Stimulated activated memory B cell treated with anti-CD40 and anti-IgM and Interleukin-4, amounts not matched to agents 10 μg/mL and 1 μg/mL and 100 μg/mL, for 72 hours (primary cell): ENCODE measurements at places on chromosomes 16 and 17.

GRCh38 chr17:81285179-81285878 lies 9.8 kb downstream of the SLC38A10 start:
- ATAC-seq = peak; percentile 76

- no peak for ATAC-seq
Observed at GRCh38 chr16:8489580-8489979, 100.7 kb downstream of the TMEM114 start.

- ATAC-seq = no peak
Observed at GRCh38 chr16:71353736-71354135, 4.8 kb upstream of the CALB2 start.

DNA sequence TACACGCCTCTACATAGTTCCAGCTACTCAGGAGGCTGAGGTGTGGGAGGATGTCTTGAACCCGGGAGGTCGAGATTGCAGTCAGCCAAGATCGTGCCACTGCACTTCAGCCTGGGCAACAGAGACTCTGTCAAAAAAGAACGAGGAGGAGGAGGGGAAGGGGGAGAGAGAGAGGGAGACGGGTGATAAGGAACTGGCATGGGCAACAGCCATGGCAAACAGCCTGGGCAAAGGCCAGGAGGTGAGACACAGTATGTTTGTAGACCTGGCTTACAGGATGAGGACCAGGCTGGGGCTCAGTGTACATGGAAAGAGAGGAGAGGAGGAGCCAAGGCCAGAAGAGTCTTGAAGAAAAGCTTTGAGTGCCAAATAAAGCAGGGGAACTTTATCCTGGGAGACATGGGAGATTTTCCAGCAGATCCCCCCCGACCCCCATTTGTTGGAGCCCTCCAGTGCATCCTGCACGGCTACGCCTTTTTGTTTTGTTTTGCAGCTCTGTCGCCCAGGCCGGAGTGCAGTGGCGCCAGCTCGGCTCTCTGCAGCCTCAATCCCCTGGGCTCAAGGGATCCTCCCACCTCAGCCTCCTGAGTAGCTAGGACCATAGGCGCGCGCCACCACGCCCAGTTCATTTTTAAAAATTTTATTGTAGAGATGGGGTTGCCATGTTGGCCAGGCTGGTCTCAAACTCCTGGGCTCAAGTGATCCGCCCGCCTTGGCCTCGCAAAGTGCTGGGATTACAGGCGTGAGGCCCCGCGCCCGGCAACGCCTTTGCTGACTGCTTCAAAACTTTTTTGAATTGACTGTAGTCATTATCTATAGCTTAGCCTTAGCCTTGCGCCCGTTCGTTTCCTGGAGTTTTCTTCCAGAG lies 1.3 kb upstream of the ALKBH5 start:
- no peak for ATAC-seq

DNA sequence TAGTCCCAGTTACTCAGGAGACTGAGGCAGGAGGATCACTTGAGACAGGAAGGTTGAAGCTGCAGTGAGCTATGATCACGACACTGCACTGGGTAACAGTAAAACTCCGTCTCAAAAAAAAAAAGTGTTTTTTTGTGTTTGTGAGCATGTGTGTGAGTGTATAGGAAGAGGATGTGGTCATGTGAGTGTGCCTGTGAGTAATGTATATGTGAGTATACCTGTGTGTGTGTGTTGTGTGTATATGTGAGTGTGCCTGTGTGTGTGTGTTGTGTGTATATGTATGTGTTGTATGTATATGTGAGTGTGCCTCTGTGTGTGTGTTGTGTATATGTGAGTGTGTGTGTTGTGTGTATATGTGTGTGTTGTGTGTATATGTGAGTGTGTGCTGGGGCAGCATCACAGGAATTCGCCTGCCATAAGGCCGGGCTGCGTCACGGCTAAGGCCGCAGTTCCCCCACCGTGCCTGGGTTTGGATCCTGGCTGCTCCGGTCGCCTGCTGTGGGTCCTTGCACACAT lies 21.4 kb upstream of the NPTX1 start:
- ATAC-seq = no peak

DNA sequence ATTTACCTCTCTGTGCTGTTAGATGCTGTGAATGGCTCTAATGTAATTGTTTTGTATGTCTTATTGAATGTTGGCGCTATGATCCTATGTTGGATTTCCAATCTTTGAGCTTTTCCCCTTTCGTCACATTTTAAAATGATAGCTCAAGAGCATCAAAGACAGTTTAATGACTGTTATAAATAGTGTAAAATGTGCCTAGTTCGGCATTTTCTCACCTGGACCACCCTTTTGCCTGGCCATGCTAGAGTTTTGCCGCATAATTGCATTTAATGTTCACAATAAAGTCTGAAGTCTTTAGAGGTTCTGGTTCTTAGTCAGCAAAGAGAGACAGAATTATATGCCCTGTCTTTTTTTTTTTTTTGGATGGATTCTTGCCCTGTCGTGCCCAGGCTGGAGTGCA lies 155.2 kb downstream of the SNX29 start:
- ATAC-seq = no peak

DNA sequence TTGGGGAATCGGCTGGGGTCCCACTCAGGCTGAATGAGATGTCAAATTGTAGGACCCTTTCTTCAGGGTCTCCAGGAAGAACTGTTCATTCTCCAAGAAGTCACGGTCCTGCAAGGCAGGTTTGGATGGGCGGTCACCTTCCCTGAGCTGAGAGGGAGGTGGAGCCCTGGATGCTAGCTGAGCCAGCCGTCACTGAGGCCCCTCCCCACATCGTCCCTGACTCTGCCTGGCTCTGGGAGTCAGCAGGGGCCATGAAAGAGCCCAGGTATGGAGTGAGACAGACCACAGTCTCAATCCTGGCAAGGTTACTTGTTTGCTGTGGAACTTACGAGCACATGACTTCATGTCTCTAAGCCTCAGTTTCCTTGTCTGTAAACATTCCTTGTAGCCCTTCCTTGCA lies 6.0 kb upstream of the MRPL38 start:
- no peak for ATAC-seq

DNA sequence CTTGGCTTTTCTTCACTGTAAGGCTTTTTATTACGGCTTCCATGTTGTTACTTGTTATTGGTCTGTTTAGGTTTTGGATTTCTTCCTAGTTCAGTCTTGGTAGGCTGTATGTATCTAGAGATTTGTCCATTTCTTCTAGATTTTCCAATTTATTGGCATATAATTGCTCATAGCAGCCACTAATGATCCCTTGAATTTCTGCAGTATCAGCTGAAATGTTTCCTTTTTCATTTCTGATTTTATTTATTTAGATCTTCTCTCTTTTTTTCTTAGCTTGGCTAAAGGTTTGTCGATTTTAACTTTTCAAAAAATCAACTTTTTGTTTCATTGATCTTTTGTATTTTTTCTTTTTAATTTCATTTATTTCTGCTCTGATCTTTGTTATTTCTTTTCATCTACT lies 18.5 kb downstream of the NLRP1 start:
- ATAC-seq = no peak

DNA sequence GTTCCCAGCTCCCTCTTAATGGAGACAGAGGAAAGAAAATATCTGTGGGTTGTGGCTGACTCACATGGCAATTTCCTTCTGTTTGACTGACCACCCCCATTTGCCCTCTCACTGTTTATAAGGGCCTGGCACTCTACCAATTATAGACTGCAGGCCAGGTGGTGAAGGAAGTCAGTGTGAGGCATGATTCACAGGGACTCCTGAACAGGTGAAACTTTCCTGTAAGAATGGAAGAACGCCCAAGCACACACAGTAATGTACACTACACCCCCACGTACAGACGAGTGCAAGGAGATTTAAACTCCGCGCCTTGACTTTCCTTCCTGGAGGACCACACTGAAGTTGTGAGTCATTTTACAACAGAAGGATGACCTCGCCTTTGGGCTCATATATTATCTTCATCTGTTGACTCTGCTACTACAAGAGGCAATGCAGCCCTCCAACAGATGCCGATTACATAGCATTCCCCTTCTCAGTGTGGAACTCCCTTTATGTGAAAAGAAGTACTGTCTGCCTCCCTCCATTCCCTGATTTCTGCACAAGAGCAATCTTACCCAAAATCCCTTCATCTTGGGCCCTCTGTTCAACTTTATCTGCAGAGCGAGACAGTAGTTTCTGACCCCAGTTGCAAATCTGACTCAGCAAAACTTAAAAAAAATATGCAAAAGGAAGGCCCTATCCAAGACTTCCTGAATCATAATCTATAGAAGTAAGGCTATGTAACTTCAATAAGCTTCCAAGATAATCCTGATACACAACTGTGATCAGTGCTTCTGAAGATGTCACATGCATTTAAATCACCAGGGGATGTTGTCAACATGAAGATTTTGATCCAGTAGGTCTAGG lies 163.6 kb downstream of the SHISA6 start:
- ATAC-seq = no peak

DNA sequence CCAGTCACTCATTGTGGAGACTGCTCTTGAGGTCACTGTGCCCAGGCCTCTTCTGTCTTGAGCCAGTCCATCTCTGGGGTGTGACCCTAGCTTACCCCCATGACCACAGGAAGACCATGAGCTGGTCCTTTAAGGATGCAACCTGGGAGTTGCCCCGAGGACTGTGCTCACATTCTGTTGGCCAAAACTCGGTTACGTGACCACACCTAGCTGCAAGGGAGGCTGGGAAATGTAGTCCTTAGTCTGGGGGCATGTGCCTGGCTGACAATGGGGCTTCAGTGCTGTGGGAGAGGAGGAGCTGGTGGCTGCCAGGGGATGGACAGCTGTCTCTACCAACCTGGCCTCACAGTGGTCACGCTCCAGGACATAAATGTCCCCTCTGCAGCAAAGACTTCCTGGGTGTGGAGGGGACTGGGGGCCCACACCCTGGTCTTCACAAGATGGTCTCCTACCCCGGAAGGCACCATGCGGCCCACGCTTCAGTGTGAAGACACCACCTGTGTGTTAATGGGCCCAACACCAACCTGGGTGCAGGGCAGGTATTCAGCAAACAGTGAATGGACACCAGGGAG lies 55.4 kb downstream of the JPH3 start:
- ATAC-seq = no peak

- ATAC-seq = no peak
Observed at GRCh38 chr17:38885728-38886642, 16.1 kb downstream of the LASP1 start.

DNA sequence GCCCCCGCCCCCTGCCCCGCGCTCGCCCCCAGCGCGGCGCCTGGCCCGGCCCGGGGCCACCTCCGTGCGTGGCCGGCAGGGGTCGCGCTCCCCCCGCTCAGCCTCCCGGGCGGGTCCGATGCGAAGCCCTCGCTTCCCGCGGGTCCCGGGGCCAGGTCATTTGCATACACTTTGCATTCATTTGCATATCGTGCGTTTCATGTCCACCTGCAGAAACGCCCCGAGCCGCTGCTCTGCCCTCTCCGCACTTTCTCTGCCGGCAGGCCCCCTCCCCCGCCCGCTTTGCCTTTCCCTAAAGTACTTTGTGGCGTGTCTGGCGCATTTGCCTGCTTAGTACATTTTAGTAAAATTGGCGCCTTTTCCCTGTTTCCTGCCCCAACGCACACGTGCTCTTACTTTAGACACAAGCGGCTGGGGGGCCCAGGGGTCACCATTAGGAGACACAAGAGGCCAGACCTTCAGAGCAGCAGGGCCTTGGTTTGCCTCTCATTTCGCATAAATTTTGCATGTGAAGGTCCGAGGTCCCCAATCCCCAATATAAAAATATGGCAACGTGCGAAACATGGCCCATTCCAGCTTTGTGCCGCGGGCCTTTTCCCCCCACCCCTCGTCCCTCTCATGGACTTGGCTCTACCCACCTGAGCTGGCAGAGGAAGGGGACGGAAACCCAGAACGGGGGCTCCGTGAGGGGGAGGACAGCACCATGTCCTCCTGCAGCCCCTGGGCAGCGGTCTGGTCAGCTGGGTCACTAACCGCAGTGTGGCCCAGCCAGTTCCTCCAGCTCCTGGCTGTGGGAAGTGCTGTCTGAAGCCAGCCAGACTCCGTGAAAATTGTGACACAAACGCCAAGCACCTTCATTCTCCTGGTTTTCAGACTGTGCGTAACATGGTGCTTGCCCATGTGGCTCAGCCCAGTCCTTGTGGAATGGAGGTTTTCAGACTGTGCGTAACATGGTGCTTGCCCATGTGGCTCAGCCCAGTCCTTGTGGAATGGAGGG lies 34.8 kb downstream of the CBFA2T3 start:
- ATAC-seq = peak; percentile 81
